GM23338 (cell line): ENCODE measurements at places on chromosomes 1 and 21. TPM values are rescaled to one million over a fixed set of nuclear protein-coding genes. Genes with fewer than 3 reads are reported as not detected.
A peak's percentile ranks its signal among the peaks of the same experiment; 100 is the strongest.

Gene NAV1
- total RNA-seq, result 37.2 and 37.4 TPM in 2 replicates

Gene CDCA8
- 31.6 and 35.3 TPM in 2 replicates for total RNA-seq

Gene LRRN2
- total RNA-seq, result 2.0 and 2.6 TPM in 2 replicates

Gene SPRR3
- total RNA-seq, result not detected in 2 replicates

DNA sequence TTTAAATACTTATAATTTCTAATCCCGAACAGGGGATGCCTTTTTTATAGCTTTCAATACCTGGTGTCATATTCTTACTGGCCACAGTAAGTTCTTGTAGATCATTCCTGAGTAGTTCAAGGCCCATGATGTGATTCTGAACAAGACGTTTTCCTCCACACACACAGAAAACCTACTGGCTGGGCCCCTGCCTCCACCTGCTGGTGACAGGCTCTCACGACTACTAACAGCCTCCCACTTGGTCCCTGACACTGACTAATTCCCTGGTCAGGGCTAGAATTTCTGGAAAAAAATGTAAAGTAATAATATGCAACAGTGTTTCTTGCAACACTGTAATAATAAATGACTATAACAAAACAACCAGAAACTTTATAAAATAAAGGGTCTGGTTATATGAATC lies 50.4 kb upstream of the RIPK4 start:
- no peaks in the 10 kb centered on the region for H3K27me3 ChIP-seq
- no peaks in the 10 kb centered on the region for H3K4me1 ChIP-seq
- no peak overlapping the region for H3K27ac ChIP-seq
- peak; percentile 77 for DNase-seq
- no peaks in the 10 kb centered on the region for H3K36me3 ChIP-seq

DNA sequence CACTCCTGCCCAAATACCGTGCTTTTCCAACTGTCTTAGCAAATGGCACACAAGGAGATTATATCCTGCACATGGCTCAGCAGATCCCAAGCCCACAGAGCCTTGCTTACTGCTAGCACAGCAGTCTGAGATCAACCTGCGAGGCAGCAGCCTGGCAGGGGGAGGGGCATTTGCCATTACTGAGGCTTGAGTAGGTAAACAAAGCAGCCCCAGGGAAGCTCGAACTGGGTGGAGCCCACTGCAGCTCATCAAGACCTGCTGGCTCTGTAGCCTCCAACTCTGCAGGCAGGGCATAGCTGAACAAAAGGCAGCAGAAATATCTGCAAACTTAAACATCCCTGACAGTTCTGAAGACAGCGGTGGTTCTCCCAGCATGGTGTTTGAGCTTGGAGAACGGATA lies 70.1 kb upstream of the PTBP2 start:
- no peak overlapping the region for H3K4me3 ChIP-seq
- peak; percentile 7 for DNase-seq
- H3K36me3 ChIP-seq, result no peaks in the 10 kb centered on the region

DNA sequence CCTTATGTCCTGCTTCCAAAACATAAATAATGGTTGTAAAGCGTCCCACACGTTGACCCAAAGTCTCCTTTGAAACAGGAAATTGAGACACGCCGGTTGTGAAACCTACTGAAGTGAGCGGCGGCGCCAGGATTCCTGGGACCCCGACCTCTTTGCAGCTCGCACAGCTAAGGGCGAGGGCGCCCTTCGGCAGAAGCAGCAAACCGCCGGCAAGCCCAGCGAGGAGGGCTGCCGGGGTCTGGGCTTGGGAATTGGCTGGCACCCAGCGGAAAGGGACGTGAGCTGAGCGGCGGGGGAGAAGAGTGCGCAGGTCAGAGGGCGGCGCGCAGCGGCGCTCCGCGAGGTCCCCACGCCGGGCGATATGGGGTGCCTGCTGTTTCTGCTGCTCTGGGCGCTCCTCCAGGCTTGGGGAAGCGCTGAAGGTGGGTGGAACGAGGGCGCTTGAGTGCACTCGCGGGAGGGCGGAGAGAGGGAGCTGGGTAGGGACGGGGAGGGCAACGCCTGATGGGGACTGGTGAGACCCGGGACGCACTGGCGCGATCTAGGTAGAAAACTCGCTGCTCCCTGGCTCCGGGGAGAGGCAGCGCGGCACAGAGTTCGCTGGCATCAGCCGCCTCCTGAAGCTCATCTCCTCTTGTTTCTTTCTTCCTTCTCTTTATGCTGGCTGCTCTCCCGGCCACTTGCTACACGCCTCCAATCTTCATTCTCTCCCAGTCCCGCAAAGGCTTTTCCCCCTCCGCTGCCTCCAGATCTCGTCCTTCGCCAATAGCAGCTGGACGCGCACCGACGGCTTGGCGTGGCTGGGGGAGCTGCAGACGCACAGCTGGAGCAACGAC lies at the start of gene CD1D:
Gene CD1D, plus strand, starts transcription at position 155 of the 836 bp plus-strand sequence. Its CDS starts 207 bp downstream, at position 362.
- H3K36me3 ChIP-seq, result no peaks in the 10 kb centered on the region
- H3K4me3 ChIP-seq, result peak within 1 kb of the TSS; percentile 82
- no peak within 1 kb of the TSS for H3K27ac ChIP-seq
- peaks cover 94% of the 10 kb centered on the region for H3K27me3 ChIP-seq

DNA sequence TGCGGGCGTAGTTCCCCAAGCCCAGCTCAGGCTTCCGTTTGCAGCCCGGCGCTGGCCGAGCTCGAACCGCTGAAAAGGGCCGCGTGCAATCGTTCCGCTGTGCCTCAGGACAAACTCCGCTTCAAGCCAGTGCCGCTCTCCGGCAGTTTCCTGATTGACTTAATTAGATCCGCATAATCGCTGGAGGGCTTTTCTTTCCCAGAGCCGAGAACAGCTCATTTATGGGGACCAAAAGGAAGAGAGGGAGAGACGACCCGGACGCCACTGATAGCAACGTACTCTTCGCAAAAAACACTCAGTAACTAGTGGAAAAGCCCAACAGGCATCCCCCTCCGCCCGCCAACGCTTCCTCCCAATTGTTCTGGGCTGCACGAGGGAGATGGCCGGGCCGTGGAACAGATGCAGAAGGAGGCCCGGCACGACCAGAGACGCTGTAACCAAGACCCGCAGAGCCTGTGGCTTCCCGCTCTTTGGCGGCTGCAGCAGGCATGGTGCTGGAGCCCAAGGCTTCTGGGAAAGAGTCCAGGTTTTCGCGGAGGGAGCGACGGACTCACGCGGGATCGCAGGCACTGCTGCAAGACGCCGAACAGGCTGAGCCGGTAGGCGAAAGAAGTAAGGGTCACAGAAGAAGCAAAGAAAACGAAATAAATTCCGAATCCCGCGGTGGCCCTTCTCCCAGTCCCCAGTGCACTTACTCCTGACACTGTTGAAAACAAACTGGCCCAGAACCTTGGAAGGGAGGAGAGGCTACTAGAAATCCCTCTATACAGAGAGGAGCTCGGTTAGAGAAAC lies 3.6 kb upstream of the FOXD2 start:
- no peaks in the 10 kb centered on the region for H3K36me3 ChIP-seq
- H3K27me3 ChIP-seq, result peaks cover 98% of the 10 kb centered on the region
- H3K4me3 ChIP-seq, result peak overlapping the region; percentile 61
- H3K4me1 ChIP-seq, result peaks cover 35% of the 10 kb centered on the region

DNA sequence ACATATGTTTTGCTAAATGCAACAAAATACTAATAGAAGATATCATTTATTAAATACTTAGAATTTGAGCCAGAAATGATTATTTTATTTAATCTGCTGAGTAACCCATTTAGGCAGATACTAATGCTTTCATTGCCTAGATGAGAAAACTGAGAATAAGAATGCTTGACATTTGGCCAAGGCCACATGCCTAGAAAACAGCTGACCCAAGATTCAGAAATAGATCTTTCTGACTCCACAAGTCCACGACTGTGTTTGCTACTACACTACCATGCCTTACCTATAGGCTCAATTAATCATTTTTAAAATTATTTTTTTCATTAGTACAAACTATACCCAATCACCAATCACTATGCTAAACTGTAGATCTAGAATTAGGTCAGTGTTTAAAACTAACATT lies 129.7 kb downstream of the ATP1B1 start:
- no peaks in the 10 kb centered on the region for H3K36me3 ChIP-seq
- H3K27ac ChIP-seq, result no peak overlapping the region
- no peaks in the 10 kb centered on the region for H3K27me3 ChIP-seq
- H3K4me3 ChIP-seq, result no peak overlapping the region
- H3K4me1 ChIP-seq, result peaks cover 6% of the 10 kb centered on the region; the same call in 1 of the 2 replicates

DNA sequence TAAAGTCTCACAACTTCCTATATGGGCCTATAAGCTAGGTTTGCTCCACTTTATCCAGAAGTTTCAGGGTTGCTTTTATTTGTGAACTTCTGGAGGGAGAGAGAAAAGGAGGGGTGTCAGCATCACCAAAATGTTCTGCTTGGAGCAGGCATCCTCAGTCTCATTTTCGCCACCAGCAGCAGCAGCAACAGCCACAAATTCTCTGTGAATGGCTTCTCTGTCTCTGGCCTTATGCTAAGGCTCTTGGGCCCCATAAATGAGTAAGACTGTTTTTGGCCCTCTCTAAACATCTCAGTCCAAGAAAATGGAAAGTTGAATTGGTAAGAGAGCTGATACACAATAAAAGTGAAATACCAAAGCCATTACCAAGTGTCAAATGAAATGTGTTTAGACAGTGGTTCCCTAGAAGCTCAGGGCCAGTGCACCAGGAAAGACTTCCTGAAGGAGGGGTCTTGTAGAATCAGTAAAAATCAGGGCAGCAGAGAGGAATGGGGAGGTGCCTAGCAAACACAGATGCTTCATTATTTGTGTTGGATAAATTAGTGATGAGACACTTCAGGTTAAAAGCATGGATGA lies 53.0 kb upstream of the SPATA6 start:
- peaks cover 11% of the 10 kb centered on the region for H3K4me1 ChIP-seq
- H3K27ac ChIP-seq, result no peak overlapping the region
- no peaks in the 10 kb centered on the region for H3K36me3 ChIP-seq
- no peaks in the 10 kb centered on the region for H3K27me3 ChIP-seq

DNA sequence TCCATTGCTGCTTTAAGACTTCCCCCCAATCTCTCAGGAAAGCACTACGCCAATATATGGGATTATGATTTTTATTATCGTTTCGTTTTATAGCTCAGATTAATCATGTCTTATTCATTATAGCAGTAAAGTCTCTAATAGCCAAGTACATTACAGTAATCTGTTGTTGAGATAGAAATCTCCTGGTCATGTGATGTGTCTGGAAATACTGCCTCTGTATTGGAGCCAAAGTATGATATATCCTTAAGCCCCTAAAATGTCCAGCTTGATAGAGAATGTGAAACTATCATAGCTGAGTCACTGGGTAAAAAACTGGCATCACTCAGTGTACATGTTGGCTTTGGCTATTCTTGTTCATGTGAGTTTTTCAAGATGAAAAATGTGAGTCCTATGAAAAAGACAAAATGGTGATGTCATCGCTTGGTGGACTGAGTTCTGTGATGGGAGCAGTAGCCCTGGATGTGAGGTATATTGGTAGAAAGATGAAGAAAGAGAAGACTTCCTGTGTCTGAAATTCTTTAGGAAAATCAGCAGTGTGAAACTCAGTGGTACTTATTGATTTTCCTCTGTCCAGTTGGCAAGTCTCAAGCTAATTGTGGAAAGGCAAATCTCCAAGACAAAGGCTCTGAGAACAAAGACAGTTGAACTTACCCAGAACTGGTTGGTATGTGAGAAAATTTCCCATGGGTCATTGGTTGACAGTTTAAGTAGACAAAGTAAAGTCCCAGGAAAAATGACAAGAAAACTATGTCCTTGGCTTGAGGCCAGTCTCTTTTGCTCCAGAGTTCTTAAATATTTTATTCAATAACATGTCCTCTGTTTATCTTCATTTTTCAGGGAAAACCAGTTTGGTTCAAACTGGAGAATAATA lies 76.2 kb downstream of the BRINP2 start:
- no peaks in the 10 kb centered on the region for H3K36me3 ChIP-seq
- H3K4me3 ChIP-seq, result no peak overlapping the region
- H3K27ac ChIP-seq, result no peak overlapping the region

GRCh38 chr1:148309940-148310500 lies 157.9 kb upstream of the NBPF11 start:
- no peak overlapping the region for H3K27ac ChIP-seq
- H3K36me3 ChIP-seq, result no peaks in the 10 kb centered on the region
- peaks cover 60% of the 10 kb centered on the region for H3K27me3 ChIP-seq
- DNase-seq, result peak; percentile 69

DNA sequence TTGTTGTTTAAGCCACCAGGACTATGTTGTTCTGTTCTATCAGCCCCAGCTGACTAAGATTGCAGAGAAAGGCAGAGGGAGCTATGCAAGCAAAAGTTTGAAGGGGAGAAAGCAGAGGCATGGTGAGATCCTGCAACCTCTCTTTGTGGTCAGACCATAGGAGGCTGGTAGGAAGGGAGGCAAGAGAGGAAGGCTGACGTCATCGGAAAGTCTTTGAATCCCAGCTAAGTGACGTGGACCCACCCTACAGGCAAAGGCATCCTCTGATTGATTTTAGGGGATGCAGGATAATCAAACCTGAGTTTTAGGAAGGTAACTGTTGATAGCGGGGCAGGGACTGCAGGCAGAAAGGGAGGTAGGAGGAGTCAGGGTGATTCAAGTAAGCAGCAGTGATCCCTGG lies 23.3 kb upstream of the TNNI1 start:
- H3K27me3 ChIP-seq, result no peaks in the 10 kb centered on the region
- H3K4me3 ChIP-seq, result no peak overlapping the region
- H3K27ac ChIP-seq, result no peak overlapping the region
- peaks cover 19% of the 10 kb centered on the region for H3K4me1 ChIP-seq

DNA sequence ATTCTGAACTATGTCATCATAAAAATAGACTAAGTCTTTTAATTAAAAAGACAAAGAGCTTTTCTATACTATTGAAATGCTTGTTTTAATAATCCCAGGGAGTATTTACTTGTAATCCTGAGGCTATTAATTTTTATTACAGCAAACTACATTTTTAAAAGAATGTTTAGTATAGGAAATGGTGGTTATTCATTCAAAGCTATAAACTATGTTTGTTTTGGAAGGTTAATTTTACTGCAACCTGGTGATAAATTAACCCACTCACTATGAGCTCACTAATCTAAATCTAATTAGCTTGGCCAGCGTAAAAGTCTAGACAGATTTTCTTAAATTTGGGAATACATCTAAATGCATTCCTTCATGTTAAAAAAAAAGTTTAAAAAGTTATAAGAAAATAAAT lies 13.8 kb upstream of the EYA3 start:
- no peak for DNase-seq
- H3K36me3 ChIP-seq, result no peaks in the 10 kb centered on the region
- H3K27ac ChIP-seq, result no peak overlapping the region
- no peaks in the 10 kb centered on the region; the same call in 1 of the 2 replicates for H3K4me1 ChIP-seq
- H3K27me3 ChIP-seq, result no peaks in the 10 kb centered on the region
- H3K4me3 ChIP-seq, result no peak overlapping the region

GRCh38 chr1:162321809-162322422 lies 54.7 kb downstream of the SPATA46 start:
- no peaks in the 10 kb centered on the region for H3K36me3 ChIP-seq
- H3K4me3 ChIP-seq, result no peak overlapping the region
- no peak overlapping the region for H3K27ac ChIP-seq
- no peaks in the 10 kb centered on the region for H3K4me1 ChIP-seq
- no peaks in the 10 kb centered on the region for H3K27me3 ChIP-seq
- DNase-seq, result no peak

- no peaks in the 10 kb centered on the region for H3K4me1 ChIP-seq
- DNase-seq, result peak; percentile 83
- peaks cover 5% of the 10 kb centered on the region; the same call in 1 of the 2 replicates for H3K36me3 ChIP-seq
These were observed 138.2 kb downstream of the ZNF326 start for GRCh38 chr1:90133133-90133532.

DNA sequence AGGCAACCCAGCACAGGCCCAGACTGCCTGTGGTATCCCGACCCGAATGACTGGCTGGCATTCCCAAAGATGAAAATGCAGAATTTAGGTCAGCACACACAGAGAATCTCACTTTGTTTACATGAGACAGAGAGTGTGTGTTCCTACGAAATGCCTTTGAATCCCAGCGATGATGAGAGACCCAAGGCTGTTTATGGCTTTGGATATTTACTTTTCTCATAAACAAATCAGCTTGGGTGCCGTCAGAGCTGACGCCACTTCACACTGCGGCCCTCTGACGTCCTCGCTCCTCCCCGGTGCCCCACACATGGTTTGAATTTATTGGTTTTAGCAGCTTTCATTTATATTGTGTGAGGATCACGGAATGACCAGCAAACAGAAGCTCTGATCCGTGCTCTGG lies 18.7 kb downstream of the TRABD2B start:
- H3K36me3 ChIP-seq, result no peaks in the 10 kb centered on the region
- peaks cover 12% of the 10 kb centered on the region for H3K4me1 ChIP-seq
- H3K27ac ChIP-seq, result no peak overlapping the region
- H3K27me3 ChIP-seq, result no peaks in the 10 kb centered on the region
- no peak for DNase-seq
